Right forelimb (tissue), 1 donor: ENCODE measurements at places on chromosomes 12 and 14.

- no peak for DNase-seq
These were observed 369.0 kb downstream of the ATP23 start for GRCh38 chr12:58310368-58310767.

- no peak for DNase-seq
These were observed 252.2 kb downstream of the ANO2 start for GRCh38 chr12:5692850-5693249.

DNA sequence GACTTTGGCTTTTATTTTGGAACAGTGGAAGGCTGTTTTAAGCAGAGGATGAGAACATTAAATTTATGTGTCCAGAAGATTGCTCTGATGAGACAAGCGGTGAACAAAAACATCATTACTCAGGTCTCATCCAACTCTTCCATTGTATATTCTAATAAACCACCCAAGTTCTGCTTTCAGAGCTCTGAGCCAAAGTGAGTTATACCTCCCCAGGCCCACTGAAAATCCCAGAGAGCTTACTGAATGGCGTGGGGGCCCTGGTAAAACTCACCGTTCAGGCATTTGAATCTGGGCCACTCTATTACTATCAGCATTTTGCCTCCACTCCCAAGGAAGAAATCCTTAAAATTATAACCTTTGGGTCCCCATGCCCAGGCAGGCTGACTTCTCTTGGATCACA, 122.0 kb upstream of the HIF1A start:
- DNase-seq, result no peak

DNA sequence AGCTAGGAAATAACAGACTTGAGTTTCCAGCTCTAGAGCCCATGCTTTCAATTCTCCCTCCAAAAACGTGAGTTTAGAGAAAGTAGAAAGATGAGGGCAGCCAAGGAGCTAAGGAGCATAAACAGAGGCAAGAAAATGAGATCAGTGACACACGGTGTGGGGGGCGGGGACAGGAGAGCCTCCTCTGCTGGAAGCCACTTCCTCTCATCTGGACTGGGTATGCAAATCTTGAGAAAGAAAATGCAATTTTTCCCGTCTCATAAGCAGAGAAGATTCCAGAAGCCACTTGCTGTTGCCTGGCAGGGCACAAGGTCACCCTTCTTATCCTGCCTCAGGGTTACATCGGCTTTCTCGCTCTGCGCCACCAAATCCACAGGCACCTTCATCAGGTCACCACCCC, 6.0 kb downstream of the OR10P1 start:
- no peak for DNase-seq

DNA sequence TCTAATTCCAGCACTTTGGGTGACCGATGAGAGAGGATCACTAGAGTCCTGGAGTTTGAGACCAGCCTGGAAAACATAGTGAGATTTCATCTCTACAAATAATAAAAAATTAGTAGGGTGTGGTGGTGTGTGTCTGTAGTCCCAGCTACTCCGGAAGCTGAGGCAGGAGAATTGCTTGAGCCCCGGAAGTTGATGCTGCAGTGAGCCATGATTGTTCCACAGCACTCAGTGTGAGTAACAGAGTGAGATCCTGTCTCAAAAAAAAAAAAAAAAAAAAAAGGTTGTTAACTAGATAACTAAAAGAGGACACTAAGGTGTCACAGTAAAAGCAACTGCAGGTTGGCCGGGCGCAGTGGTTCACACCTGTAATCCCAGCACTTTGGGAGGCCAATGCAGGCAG, 121.3 kb upstream of the MAX start:
- DNase-seq, result no peak

- DNase-seq, result no peak
These were observed 341.2 kb downstream of the NPAS3 start for GRCh38 chr14:33279865-33280264.

- DNase-seq, result no peak
These were observed 1.0 kb upstream of the GLRX5 start for GRCh38 chr14:95533822-95534221.

- no peak for DNase-seq
These were observed 71.4 kb downstream of the ADAMTS20 start for GRCh38 chr12:43480591-43480990.

- no peak for DNase-seq
These were observed 17.2 kb upstream of the ELK3 start for GRCh38 chr12:96177013-96177412.

DNA sequence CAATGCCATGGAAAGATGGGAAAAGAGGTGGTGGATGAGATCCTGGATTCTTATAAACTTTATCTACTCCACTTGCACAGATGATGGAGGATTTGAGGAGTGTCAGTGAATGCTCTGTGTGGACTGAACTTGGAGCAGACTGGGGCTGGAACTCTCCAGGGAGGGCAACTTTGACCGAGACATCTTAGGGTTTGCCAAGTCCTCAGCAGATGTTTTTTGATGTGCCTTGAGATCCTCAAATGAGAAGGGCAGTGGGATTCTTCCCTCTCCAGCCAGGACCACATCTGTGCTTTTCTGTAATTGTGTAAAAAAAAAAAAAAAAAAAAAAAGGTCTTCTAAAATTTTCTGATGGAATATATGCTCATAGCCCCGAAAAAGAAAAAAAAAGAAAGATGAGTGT, 23.0 kb upstream of the MYL2 start:
- DNase-seq, result no peak

DNA sequence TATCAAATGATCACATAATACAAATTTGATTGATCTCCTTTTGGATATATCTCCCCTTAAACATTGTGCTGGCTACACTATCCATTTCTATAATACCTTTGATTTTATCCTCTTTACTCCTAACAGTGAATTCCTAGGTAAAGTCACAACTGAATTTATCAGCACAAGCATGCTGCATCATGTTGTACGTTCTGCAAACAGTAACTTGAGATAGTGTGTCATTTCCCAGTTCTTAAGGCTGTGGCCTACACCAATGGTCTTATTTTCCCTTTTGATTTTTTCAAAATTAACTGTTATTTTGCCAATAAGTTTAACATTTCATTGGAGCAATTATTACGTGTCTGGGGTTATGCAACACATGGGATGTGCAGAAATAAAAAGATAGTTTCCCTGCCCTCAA, 24.8 kb downstream of the PRKCH start:
- no peak for DNase-seq

DNA sequence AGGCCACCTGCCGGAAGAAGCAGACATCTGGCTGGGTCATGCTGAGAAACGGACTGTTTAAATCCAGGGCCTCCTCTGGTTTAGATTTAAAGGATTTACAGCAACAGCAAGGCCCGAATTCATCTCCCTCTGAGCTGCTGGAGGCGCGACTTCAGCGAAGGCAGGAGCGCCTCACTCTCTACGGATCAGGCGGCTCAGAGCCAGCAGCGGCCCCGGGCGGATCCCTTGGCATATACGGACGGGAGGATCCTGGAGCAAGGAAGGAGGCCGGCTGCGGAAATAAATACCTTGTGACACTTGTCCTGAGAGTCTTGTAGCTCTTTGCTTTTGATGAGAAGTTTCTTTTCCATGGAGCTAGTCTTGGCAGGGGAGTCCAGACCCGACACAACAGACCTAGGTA, 92.4 kb downstream of the CIT start:
- DNase-seq, result no peak

GRCh38 chr12:116184763-116185162, 92.7 kb downstream of the MED13L start:
- DNase-seq, result no peak

DNA sequence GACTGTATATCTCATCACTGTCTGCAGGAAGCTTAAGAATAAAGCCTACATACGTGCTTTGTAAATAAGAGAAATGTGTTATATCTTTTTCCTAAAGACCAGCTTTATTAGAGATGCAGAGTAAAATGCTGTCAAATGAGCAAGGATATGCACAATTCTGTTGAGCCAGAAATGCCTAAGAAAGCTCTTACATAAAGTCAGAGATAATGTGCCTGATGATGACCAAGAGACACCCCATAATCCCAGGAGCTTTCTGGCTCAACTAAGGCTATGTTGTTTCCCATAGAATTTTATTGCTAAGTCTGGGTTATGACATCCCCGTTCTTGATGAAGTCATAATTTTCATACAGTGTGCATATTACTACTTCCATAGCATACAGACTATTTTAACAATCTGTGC, 209.9 kb downstream of the GALC start:
- DNase-seq, result no peak

DNA sequence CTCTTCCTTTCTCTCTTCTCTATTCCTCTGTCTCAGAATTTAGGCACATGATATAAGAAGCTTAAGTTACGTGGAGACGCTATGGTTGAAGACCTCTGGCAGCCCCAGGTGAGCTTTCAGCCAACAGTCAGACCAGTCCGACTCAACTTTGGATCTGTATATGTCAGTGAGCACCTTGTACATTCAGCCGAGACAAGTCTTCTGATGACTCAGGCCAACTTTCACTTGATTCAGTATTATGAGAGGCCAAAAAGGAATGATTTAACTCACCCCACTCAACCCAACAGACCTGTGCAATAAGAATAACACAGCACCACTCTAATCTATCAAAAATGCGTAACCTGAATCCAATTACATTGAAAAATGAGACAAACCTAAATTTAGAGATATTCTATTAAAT, 47.5 kb upstream of the FOXG1 start:
- DNase-seq, result no peak

GRCh38 chr14:104556256-104557021, 23.1 kb upstream of the C14orf180 start:
- DNase-seq, result no peak

DNA sequence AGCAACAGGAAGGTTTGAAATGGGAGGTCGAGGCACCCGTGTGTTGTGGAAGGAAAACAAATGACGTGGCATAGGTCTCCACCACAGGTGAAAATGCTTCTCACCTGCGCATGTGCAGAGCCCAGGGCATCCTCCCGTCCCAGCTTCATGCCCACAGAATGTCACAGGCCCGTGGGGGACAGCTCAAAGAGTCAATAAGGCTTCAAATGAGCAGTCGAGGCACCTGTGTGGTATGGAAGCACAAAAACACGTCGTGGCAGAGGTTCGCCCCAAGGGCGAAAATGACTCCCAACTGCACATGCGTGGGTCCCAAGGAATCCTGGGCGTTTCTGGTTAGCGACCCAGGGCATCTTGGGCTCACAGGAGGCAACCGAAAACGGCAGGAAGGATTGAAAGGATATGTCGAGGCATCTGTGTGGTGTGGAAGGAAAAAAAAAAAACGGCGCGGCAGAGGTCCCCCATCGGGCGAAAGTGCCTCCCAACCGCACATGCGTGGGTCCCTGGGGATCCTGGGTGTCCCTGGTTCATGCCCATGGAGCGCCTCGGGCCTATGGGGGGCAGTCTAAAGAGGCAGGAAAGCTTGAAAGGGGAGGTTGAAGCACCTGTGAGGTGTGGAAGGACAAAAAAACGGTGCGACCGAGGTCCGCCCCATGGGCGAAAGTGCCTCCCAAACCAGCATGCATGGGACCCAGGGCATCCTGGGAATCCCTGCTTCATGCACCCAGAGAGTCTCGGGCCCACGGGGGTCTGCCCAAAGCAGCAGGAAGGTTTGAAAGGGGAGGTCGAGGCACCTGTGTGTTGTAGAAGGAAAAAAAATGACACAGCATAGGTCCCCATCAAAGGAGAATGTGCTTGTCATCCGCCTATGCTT, 578.5 kb downstream of the ALG10 start:
- no peak for DNase-seq

GRCh38 chr14:33742166-33742565, 208.7 kb downstream of the EGLN3 start:
- DNase-seq, result no peak

DNA sequence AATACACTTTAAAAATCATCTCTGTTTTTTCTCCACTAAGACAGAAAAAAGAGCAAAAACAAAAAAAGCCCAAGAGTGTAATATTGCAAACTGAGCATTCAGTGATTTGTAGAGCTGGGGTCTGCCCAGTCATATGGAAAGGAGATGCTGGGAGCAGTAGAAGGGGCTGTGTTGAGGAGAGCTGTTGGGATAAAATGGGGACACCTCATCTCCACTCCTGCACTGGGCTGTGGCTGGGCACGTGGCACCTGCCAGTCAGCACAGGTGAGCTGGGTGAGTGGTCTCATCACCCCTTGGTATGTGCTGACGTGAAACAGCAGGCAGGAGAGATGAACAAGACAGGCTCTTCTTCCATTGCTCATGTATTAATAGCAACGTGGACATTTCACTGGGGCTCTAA, 217.4 kb downstream of the C12orf42 start:
- no peak for DNase-seq

- DNase-seq, result no peak
These were observed 213.9 kb downstream of the RAD51B start for GRCh38 chr14:68033336-68033932.

DNA sequence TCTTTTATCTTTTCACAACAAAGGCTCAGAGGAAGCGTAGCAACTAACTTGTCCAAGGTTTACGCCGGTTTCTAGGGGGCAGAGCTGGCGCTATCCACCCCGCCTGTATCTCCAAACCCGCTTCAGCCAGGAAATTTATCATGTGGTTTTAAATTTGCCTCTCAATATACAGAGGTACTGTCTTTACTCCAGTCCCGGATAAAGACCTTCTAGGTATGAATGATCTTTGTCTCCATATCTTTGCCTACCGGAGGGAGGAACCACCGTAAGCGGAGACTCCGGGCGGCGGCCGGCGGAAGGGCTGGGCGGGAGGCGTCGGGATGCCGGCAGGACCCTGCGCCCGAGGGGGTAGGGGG, 693 bp upstream of the RIMKLB start:
- no peak for DNase-seq

GRCh38 chr14:87896393-87897380, 96.3 kb downstream of the GALC start:
- no peak for DNase-seq

- no peak for DNase-seq
These were observed 12.3 kb downstream of the KDM2B start for GRCh38 chr12:121568518-121568917.

GRCh38 chr12:113057565-113058485, 1.3 kb downstream of the DTX1 start:
- no peak for DNase-seq

GRCh38 chr12:119841433-119842210, 35.5 kb downstream of the CIT start:
- DNase-seq, result no peak

- no peak for DNase-seq
These were observed 2.7 kb downstream of the GPR65 start for GRCh38 chr14:88007608-88008007.

- no peak for DNase-seq
These were observed 61.5 kb upstream of the SINHCAF start for GRCh38 chr12:31387466-31387865.
